NCI-H1417 treated with DMSO at 0.1 percent for 48 hours (cell line): ENCODE measurements at places on chromosomes 3 and 15.

GRCh38 chr3:134956395-134956794 lies 161.3 kb downstream of the EPHB1 start:
- no peak for DNase-seq

- no peak for DNase-seq
Observed at GRCh38 chr3:47909607-47910006, 106.6 kb downstream of the MAP4 start.

DNA sequence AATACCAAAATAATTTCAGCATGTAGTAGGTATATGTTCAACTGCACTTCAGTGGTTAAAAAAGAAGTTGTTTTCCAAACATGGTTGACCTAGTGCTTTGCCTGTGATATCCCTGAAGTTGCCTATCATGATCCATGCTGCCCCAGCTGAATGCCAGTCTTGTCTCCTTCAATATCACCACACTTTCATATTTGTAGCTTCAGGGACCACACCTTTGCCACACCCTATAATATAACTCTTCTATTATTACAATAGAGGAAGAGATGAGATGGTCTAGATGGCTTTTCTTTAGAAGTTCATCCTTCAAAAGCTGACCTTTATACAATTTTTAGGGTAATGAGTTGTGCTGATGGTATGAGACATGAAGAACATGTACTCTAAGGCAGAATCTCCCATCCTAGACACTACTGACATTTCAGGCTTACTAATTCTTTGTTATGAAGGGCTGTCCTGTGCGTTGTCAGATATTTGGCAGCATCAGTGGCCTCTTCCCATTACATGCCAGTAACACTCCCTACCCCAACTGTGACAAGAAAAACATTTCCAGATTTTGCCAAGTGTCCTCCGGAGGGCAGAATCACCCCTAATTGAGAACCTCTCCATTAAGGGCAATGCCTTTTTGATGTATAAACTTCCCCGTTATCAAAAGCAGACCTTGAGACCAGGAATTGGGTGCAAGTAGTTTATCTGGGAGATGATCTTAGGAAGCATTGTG lies 76.2 kb upstream of the PLCL2 start:
- no peak for DNase-seq

- no peak for DNase-seq
Observed at GRCh38 chr3:126412841-126413692, 18.4 kb downstream of the CFAP100 start.

GRCh38 chr3:141940194-141940776 lies 63.8 kb downstream of the ATP1B3 start:
- DNase-seq: no peak

DNA sequence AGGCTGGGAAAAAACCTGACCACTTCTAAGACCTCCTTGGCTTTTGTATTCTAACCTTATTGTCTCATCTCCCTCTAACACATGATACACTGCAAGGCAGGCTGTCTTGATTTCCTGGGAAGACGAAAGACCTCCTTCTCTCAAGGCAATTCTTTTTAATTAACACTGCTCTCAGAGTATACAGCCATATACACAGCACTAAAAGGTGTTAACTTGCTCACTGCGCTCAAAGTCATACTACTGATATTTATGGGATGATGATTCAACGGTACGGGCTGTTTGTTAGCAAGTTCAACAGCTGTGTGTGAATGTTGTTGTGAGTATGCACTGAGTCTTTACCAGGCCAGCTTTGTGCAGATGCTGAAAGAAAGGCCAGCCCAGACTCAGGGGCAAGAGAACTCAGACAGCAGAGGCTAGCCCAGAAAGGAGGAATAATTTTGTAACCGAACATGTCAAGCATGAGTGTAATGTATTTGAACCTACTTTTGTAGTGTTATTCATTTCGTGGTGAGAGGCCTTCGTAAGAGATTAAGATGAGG lies 229.9 kb downstream of the IL5RA start:
- no peak for DNase-seq

DNA sequence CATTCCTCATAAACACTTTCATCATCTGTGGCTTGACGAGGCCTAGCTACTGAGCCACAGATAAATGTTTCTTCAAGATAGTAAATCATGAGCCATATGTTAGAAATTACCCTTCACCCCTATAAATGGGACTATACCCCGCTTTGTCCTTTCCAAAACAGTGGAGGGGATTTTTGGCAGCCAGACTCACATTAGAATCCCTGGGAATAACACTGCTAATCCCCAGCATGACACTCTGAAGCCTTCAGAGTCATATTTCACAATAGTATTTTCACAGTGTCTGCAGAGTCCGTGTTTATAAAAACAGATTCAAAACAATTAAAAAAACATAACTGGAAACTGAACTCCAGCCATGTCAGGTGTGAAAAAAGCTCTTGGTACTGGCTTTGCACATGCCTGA lies 271.6 kb downstream of the ERC2 start:
- no peak for DNase-seq

GRCh38 chr15:79561982-79562381 lies 129.8 kb downstream of the MINAR1 start:
- no peak for DNase-seq

GRCh38 chr15:62486041-62486440 lies 321.0 kb upstream of the C2CD4B start:
- no peak for DNase-seq

DNA sequence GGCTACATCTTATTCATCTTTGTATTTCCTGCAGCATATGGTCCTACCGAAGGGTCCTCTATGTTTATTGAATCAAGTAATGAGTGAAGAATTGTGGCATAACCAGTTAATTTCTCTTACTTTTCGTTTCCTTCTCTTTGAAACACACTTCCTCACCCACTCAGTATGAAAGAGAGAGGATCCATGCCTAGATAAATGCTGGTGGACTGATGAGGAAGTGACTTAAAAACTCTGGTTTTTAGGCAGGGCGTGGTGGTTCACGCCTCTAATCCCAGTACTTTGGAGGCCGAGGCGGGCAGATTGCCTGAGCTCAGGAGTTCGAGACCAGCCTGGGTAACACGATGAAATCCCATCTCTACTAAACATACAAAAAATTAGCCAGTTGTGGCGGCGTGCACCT lies 2.2 kb upstream of the MB21D2 start:
- no peak for DNase-seq

GRCh38 chr3:15228147-15228546 lies 22.1 kb downstream of the CAPN7 start:
- DNase-seq: no peak
